ENCODE measurements at places on chromosomes 6 and 20.

DNA sequence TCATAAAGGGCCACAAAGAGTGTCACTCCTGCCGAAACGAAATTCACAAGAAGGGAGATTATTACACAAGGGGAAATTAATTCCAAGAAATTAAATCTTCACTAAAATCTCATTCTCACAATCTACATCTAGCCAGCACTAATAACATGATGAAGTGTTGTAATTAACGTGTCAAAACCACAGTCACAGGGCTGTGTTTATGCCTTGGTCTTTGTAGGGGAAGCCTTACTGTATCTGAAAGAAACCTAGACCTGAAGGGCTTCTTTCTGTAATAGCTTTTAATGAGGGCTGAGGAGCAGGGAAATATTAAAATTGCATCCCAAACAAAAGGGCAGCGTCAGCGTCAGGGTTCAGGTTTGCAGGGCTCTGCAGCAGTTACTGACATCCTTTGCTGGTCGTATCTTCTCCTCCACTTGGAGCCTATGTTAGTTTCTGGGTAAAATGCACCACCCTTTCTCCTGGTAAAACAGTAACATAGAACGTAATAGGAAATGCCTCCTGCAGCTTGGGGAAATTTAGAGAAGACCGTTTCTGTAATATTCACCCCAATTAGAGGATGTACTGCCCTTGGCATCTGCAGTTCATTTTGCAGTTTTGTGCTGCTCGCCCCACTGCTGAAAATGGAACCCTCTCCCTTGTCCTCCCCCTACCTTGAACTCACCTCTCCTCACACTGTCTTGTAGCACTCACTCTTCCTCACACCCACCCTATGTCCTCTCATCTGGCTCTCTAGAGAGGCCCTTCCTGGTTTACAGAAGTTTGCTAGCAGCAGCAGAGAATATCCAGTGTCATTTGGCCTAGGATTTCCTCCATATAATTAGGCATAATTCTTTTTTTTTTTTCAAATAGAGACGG lies 109.0 kb upstream of the TRAF3IP2 start:
- DNase-seq = no peak

DNA sequence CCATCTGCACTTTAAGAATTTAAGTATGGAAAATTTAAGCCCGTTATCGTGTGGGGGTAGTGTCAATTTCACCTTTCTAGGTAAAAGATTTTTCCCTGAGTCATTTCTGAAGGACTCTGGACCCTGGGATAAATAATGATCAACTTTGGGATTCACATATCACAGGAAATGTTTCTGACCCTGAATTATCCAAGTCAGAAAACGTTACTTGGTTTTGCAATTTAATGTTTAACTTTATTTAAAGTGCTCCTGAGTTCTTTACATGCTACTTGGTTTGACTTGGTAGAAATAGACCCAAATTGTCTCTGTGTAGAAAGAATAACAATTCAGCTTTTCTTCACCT lies 1.5 kb upstream of the SLC17A3 start:
- no peak for DNase-seq

DNA sequence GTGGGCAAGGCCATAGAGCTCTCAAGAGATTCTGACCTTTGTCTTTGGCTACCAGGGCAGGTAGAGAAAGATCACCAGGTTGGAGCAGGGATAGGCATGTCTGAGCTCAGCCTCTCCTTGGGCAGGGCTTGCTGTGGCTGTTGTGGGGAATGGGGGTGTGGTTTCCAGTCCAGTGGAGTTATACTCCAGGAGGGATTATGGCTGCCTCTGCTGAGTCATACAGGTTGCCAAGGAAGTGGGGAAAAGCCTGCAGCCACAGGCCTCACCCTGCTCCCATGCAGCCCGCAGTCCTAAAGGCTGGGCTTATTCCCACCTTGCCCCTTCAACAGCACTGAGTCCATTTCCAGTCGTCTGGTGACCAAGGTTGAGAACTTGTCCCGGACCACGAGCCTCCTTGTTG lies 21.9 kb downstream of the MEP1A start:
- DNase-seq = no peak

DNA sequence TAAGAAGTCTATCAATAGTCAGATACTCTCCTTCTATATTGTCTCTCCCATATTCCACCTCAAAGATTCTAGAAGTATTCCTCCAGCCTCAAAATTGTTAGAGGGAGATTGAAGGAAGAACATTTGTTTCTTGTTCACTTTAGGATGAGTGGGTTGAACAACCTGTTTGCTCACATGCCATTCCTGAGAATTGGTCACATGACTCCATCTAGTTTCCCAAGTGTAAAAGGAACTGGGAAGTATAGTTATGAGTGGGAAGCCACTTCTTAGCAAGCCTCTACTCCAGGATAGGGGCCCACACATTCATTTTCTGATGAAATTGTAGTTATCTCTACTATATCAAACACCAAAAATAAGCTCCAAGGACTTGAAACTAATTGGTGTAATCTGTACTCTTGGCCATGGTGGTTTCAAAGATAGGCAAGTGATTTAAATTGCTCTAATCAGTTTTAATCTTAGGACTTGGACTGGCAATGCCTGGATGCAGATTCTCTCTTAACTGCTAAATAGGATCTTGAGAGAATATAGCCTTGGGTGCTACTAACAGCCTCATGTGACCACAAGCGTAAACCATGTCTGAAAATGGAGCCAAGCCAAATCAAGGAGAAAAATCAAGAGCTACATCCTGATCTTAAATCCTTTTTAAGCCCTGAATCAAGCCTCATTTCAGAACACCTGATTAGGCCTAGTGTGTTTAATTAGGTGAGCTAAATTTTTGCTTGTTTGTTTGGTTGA lies 758.7 kb upstream of the MAN1A1 start:
- DNase-seq = no peak

GRCh38 chr6:85516168-85516567 lies 66.3 kb downstream of the NT5E start:
- DNase-seq = no peak

- no peak for DNase-seq
These were observed 8.4 kb downstream of the CYP21A2 start for GRCh38 chr6:32046450-32047083.

GRCh38 chr20:35199740-35200139 lies 26.8 kb upstream of the MMP24 start:
- DNase-seq = no peak

DNA sequence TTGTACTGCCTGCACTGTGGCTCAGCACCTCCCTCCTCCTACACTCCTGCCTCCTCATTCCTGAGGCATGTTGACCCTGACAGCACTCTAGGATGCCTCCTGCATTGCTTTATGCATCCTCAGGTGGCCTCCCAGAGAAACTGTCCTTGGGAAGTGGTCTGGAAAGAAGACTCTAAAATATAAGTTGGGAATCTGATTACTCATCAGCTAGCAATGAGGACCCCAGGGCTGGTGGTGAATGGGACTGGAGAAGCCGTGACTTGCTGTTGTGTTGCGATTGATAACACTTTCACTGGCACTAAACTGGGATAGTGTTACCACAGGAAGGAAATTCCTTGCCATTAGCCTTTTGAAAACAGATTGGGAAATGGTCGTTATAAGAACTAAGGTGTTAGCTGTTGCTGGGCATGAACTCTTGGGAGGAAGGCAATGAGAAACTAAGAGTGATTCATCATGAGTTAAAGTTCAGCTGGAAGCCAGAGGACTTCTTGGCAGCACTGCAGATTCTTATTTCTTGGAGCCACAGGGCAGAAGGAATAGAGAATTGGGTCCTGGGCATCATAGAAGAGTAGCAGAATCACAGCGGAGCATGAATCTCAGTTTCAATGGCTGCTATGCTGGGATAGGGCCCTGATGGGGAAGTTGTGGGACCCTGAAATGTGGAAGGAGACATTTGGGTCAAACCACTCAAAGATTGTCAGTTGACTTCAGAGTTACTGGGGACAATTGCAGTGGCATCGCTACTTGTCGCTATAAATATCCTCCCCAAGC lies 10.1 kb upstream of the SIRPD start:
- DNase-seq = no peak

GRCh38 chr20:18614244-18614643 lies 26.4 kb downstream of the DTD1 start:
- no peak for DNase-seq

GRCh38 chr6:156269751-156270369 lies 507.3 kb upstream of the ARID1B start:
- no peak for DNase-seq

- DNase-seq = no peak
These were observed 9.2 kb upstream of the LY86 start for GRCh38 chr6:6579281-6579680.

DNA sequence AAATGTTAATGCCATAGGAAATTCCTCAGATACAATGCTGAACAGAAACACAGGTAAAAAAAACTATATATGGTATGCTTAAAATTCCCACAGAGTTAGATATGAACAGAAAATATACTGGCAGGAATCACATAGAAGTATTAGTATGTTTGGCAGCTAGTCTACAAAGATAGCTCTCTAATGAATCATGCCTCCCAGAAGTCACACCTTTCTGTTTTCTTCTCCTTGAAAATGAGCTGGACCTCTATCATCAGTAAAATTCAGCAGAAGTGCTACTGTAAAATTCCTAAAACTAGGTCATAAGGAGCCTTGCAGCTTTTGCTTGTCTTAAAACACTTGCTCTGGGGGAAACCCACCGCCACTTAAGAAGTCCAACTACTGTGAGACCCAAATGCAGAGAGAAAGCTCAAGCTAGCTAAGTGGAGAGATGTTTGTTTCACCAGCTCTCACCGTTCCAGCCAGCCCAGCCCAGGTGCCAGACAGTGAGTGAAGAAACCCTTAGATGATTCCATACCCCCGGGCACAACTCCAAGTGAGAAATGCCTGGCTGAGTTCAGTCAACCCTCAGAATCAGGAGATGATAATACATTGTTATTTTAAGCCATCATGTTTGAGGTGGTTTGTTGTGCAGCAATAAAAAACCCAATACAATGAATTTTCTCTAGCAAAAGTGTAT lies 43.0 kb downstream of the TSPYL4 start:
- no peak for DNase-seq

- DNase-seq = no peak
These were observed 167.5 kb downstream of the SOD2 start for GRCh38 chr6:159525445-159526025.

DNA sequence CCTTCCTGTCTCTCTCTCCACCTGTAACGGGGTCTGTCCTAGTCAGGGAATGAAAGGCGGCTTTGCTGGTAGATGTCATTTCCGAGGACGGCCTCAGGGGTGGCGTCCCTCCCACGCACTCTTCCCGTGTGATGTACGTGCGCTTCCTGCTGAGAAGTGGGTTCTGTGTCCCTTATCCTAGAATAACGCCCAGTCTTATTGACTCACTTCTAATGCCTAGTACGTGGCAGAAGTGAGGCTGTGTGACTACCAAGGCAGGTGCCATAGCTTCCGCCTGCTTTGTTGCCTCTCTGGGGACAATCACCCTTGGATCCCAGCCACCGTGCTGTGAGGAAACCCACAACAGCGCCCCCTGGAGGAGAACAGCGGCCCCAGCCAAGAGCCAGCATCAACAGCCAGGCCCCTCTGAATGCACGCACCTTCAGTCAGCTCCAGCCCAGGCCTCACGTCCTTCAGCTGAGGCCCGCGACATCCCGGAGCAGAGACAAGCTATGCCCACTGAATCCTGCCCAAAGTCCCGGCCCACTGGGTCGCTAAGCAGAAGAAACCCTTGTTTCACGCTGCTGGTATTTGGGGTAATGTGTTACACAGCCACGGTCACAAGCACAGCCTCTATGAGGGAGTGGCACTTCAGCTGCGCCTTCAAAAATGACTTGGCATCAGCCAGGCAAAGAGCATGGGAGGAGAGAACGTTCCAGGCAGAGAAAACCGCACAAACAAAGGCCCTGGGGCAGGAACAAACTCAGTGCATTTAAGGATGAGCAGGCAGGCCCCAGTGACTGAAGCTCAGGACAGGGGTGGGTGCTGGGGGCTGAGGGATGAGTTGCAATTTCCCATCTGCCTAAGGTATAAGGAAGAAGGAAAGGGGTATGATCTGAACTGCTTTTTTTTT lies 224.2 kb downstream of the NFATC2 start:
- DNase-seq = no peak

DNA sequence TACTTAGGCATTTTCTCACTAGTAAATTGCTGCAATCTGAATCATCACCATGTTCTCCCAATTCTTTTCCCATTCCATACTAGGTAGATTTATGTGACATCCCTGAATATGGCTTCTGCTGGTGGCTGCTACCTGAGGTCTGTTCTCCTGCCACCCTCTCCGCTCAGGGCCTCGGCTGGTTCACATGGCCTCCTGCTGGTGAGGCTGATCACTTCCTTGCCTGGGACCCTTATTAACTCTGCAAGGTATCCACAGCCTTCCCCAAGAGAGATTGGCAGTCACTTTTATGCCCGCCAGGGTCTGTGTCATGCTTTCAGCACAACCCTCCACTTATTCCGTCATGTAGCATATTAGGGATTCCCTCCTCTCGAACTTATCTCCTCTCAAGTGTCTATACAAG lies 424.5 kb upstream of the FLRT3 start:
- no peak for DNase-seq

GRCh38 chr20:52529826-52530225 lies 338.2 kb upstream of the ZFP64 start:
- no peak for DNase-seq

GRCh38 chr6:119040636-119041035 lies 37.8 kb downstream of the FAM184A start:
- DNase-seq = no peak

DNA sequence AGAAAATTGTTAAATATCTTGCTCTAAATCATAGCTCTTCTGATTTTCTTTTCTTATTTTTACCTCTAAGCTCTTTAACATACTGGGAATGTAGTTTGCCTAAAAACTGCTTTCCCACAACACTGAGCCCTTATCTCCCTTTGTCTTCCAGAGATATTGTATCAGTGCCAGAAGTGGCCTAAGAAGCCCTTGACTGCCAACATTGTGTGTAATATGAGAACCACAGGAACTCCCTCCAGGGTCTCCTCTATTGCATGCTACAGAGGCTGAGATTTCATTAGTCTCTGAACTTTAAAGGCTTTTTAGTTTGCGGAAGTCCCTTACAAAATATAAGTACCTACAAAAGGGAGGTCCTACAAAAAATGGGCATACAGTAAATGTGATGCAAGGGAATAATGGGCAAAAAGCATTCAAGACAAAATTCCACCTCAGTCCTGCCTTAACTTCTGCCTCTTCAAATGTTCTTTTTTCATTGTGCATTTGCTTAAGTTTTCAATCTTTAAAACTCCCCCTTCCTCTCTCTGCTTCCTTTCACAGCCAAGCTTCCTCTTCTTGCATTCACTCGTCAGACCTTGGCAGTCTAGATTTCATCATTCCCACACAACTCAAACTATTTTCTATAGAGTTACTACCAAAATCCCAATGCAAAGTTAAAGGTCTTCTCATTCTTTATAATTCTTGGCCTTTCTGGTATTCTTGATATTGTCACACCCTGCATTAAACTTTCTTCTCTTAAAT lies 76.5 kb downstream of the ADGRG6 start:
- no peak for DNase-seq

GRCh38 chr6:16851758-16852157 lies 90.5 kb upstream of the ATXN1 start:
- no peak for DNase-seq
